Right renal cortex interstitium (tissue), 3 donors: ENCODE measurements at places on chromosomes 2 and 18. TPM values are rescaled to one million over a fixed set of nuclear protein-coding genes. Genes with fewer than 3 reads are reported as not detected.

DNA sequence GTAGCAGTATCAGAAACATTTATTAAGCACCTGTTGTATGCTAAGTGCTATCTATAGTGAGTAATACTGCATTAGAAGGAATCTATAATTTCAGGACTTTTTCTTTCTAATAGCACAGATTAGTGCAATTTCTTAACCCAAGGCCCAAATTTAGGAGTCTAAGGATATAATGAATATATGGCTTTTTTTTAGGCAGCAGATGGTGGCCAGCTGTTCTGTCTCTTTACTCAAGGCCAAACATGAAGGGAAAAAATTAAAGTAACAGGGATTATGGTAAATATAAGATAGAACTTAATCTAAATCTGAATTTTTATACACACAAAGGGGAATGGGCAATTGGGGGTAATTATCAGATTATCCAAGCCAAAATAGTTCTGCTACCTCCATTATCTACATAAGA, 230.6 kb upstream of the SP5 start:
- no peak for DNase-seq

- no peak for DNase-seq
Observed at GRCh38 chr2:42359965-42360483, 993 bp downstream of the COX7A2L start.

GRCh38 chr2:179796213-179797007, 65.0 kb downstream of the ZNF385B start:
- no peak for DNase-seq

DNA sequence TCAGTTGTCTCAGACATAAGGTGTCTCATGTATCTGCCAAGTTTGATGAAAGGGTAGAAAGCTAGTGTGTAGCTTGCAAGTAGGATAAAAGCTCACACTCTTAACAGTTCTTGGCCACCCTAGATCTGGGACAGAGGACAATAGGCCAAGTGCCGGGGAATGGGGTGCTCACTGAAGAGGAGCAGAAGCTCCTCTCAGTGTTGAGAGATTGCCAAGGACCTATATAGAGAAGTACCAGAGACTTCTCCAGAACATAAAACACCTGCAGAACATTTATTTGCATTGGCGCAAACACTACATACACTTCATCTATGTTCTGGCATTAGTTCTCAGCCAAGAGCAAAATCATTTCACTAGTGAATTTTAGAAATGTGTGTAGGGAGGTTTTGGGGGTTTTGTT, 2.9 kb upstream of the GTF3C3 start:
- DNase-seq = no peak

DNA sequence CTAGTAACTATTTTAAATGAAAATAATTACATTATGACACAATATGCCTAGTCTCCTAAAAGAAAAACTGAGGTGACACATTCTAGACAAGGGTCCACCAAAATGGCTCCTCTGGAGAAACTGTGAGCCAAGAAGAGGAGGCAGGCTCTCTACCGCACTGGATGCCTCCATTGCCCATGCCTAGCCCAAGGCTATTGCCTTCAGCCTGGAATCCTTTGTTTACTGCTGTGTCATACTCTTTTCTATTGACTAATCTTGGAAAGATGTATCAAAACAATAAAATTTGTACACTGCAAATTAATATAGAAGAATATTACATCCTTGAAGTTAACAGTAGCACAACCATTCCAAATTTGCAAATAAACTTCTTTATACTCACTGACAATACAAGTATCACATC, 167.1 kb downstream of the RAB3GAP1 start:
- no peak for DNase-seq

DNA sequence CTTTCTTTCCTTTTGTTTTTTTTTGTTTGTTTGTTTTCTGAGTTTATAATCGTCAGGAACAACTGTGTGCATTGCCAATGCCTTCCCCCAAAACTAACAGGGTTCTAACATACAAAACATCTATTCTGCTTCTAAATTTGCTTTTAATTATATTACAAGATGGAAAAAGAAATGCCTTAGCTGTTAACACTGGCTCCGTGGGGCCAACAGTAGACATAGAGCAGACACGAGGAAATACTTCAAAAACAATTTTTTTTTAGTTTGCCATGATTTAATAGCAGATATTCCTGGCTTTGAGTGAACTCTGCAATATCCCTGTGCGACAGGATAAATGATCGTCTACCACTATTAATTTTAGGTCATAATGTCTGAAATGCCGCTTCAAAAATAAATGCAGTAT, 153.3 kb upstream of the HNRNPA3 start:
- DNase-seq = no peak

POTEJ gene
- not detected for polyA plus RNA-seq

MAP3K19 gene
- polyA plus RNA-seq = 0.58 TPM

AGXT gene
- polyA plus RNA-seq = not detected
